ENCODE measurements at places on chromosomes 11 and 22.

- no peak for DNase-seq
These were observed 143.5 kb downstream of the MIAT start for GRCh38 chr22:26800858-26801257.

DNA sequence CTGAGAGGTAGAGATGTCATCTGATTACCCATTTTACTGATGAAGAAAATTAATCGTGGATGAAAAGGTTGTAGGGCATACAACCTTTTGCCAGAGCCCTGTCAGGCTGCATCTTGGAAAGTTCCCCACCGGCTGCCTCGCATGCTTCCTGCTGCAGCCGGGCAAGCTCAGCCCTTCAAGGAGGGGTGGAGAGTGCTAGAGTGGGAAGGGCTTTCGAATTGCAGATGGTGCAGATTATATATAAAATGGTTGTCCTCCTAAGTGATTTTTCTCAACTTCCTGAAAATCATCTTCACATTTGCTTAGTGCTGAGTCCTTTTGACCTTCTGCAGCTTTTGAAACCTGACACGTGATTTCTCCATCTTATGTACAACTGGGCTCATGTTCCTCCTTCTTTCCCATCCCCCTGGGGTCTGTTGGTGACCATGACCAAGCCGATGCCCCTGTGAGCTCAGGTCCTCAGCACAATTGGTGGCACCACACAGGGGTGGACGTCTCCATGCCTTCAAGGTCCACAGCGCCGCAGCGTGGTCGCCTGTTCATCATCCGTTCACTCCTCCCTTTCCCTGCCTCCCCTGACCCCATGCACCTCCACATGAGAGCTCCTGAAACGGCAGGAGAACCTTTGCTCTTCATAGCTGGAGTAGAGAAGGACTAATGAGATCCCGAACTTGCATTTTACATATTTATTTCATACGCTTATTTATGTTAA lies 47.6 kb upstream of the MYO18B start:
- no peak for DNase-seq

DNA sequence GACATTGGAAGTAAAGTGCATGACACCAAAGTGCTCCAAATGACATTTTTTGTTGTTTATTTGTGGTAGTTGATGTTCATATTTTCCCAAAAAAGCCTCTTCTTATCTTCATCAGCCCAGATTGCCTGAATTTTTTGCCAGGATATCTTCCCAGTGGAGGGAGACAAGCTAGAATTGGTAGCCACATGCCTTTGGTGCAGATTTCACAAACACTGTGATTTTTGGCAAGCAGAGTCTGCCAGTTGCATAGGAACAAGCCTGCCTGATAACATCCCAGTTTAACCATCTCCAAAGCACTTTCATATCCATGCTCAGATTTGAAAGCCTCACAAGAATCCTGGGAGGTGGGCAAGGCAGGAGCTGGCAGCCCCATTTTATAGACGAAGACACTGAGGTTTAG lies 102.3 kb upstream of the SYT13 start:
- DNase-seq: no peak

DNA sequence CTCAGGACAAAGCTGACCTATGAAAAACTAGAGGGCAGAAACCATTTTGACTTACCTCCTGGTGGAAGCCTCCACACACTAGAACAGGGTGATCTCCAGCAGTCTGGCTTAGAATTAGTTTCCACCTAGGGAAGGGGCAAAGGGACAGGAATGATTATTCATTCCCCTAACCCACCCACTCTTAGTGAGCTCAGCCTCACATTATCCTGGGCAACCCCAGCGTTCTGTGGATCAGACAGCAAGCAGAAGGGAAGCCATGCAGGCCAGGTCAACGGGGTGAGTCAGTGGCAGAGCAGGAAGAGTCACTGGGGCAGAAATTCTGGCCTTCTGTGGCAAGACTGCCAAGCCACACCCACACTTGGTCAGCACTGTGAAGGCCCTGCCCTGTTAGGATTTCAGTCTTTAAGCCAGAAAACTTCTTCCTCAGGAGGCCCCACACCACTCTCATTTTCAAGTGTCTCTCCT lies 10.5 kb downstream of the NUMA1 start:
- DNase-seq: no peak

- DNase-seq: no peak
These were observed 83.6 kb upstream of the ZBED5 start for GRCh38 chr11:10941414-10941813.

Measured in retina (tissue), 1 donor.